ENCODE measurements at places on chromosomes 2 and 18.

- DNase-seq, result no peak
These were observed 54.7 kb downstream of the RTN4 start for GRCh38 chr2:54995553-54995952.

DNA sequence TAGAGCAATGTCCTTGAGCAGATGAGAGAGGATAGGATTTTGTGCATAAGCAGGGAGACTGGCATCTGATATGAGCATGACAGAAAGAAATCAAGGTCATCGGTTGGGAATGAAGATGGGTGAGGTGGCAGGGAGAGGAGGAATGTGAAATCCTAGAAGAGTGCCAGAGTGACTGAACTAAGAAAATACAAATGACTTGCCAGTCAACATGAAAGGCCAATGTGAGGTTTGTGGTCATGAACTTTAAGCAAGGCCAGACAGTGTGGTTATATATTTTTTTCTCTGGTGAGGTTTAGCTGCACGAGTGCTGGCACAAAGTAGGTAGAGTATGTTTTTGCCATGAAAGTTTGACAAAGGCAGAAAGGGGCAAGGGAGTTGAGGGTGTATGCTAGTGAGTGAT lies 21.2 kb downstream of the QPCT start:
- peak; percentile 21 for DNase-seq

DNA sequence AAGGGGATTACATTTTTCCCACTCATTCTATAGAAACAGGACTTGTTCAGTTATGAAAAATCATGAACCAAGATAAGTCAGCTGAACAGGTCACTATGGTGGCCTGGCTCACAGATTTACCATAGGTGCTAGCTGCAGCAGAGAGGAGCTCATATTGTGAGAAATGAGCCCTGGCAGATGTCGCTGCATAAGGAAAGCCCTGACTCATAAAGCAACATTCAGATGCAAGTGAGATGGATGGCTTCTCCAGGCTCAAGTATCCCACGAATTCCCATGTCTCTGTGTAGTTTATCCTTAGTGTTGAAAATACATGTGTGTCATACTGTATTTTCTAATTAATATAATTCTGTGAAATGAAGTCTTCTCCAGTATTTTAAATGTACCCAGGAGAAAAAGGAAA lies 115.0 kb upstream of the LHCGR start:
- no peak for DNase-seq

DNA sequence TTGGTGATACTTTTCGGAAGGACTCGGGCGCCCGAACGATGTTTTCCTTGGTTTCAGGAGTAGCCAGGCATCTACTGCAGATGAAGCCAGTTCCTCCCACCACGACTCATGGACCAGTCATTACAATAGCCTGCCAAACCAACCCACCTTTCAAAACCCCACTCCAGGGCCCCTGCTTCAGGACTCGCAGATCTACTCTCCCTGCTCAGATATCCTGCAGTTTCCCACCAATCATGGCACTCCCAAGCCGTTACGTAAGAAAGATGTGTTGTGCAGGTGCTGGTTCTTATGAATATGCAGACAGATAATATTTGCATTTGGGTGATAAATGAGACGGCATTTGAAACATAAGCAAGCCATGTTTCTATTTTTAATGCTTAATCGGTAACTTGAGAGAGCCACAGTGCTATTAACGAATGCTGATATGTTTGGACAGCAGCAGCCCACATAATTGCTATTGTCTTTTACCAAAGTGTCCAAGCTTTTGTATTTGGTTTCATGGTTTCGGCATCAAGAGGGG lies 3.5 kb upstream of the CYS1 start:
- DNase-seq, result no peak

- DNase-seq, result no peak
These were observed 206.8 kb upstream of the TNP1 start for GRCh38 chr2:217066510-217067270.

- DNase-seq, result peak; percentile 71
These were observed 127.6 kb upstream of the SPOPL start for GRCh38 chr2:138373993-138374408.

GRCh38 chr2:71460595-71461303 lies 7.4 kb downstream of the DYSF start:
- peak; percentile 48 for DNase-seq

DNA sequence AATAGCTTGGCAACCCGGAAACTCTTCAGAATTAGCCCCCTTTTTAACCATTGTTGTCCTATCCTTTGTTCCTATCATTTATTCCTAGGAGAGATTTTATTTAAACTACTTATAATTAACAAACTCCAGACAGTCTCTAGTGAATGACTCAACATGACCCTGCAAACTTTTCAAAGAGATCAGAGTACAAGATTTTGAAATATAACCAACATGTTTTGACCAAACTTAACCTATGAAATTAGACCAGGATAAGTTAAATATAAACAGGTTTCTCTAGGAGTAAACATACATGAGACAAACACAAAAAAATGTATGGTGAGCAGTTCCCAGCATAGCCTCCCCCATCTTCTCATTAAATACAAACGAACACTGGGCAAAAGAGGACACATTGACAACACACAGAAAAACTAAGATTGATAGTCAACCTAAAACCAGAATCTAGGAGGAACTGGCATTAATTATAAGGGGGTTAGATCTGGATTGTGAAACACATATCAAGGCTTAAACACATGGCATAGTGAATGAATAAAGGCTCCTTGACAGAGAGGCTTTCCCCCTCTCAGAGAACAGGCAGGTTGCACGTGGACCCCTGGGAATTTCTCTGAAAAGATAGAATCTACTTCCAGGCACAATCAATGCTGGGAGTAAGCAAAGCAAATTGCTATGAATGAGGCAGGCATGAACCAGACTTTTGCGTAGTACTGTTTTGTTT lies 284.1 kb downstream of the IRS1 start:
- DNase-seq, result peak; percentile 10

- no peak for DNase-seq
These were observed 40.1 kb upstream of the EPHA4 start for GRCh38 chr2:221612161-221612560.

DNA sequence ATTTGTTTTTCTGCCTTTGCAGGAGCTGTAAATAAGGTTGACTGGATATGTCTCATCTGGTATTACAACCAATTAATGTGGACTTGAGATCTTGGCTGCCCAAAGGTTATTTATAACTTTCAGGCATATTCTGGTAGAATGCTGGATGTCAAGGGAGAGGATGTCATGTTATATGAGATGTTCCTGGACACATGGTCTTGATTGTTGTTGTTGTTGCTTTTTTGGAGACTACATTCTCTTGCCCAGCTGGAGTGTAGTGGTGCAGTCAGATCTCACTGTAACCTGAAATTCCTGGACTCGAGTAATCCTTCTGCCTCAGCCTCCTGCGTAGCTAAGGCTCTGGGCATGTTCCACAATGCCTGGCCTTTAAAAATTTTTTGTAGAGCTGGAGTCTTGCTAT lies 83.3 kb downstream of the LCLAT1 start:
- no peak for DNase-seq

GRCh38 chr2:207783514-207783913 lies 13.8 kb upstream of the FZD5 start:
- DNase-seq, result no peak

DNA sequence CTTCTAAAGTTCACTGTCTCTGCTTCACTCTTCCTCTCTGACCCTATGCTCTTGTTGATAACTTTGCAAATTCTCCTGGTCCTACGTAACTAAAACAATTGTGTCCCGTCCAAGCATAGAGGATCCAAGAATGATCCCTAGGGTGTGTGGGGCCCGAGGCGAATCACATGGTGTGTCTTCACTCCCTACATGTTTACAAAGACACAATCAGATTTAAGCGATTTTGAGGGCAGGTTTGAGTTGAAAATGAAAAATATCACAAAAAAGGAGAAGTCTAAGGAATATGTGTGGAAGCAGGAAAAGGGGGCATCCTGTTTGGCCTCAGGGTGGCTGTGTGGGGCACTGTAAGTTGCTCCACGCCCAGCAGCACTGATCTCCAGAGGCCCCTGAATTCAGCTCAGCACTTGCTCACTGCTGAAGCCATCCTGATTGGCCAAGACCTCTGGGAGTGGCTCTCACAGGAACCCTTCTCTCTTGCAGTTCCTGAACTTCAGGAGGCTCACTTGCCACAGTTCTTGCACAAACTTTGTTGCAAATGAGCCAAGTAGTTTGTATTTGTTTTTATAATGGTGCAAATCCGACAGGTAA lies 363.6 kb downstream of the ZNF521 start:
- no peak for DNase-seq

DNA sequence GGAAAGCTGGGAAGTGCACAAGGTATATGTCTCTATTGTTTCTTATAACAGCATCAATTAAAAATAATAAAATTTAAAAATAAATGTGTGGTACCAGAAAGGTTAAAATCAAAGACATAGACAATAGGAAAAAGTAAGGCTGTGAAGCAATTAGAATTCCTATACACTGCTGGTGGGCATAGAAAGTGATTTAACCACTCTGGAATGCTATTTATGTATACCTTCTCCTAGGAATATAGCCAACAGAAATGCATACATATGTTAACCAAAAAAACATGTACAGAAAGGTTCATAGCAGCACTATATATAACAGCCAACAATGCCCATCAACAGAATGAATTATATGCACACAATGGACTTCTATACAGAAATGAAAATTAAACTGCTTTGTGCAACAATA lies 43.0 kb downstream of the WDSUB1 start:
- no peak for DNase-seq

GRCh38 chr18:32289483-32290075 lies 99.7 kb downstream of the MEP1B start:
- DNase-seq, result peak; percentile 38

DNA sequence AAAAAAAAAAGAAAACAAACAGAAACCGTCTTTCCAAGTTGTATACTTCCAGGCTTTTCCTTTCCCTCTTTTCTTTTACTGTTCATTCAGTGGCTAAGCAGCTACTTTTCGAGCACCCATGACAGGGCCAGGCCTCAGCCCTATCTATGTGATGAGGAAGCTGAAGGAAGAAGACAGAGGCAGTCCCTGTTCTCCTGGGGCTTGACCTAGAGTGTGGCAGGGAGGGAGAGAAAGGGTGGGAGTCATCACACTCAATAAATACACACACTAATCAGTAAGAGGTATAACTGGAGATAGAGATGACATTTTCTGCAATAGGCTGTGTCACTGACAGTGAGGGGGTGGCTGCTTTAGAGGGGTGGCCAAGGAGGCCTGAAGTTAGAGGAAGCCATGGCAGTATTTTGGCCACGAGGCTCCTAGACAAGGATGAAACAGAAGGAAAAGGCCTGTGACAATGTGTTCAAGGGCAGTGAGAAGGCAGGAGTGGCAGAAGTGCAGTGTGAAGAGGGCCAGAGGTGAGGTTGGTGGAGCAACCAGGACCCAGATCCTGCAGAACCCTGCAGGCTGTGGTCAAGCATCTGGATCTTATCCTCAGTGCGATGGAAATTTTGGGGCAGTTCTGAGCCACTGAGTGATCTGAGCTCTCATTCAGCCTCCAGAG lies 131.8 kb upstream of the TTC39C start:
- no peak for DNase-seq

- peak; percentile 73 for DNase-seq
These were observed 113.5 kb downstream of the NYAP2 start for GRCh38 chr2:225512876-225513540.

DNA sequence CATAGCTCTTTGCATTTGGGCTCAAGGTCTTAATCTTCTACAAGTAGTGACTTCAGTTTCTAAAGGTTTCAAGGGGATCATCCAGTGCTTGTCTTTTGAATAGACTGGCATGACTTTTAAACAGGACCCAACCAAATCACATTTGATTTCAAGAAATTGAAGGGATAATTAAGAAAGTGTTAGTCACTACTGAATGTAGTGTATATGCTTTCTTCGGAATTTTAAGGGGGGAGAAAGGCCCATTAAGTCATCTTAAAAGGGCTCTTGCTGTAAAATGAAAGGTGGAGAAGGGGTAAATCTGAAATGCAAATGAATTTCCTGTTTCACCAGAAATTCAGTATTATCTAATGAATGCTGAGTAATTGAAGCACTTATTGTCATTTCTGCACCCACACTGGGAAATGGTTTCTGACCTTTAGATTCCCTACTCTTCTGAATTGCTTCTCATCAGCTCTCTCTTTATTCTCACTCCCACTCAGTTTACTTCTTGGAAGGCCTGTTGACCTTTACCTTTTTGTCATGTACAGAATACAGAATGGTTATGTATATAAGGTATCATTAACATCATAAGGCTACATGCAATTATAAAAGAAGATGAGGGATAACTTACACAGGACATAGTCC lies 241.4 kb downstream of the SLC8A1 start:
- no peak for DNase-seq

- no peak for DNase-seq
These were observed 70.5 kb upstream of the CCBE1 start for GRCh38 chr18:59767732-59768131.

DNA sequence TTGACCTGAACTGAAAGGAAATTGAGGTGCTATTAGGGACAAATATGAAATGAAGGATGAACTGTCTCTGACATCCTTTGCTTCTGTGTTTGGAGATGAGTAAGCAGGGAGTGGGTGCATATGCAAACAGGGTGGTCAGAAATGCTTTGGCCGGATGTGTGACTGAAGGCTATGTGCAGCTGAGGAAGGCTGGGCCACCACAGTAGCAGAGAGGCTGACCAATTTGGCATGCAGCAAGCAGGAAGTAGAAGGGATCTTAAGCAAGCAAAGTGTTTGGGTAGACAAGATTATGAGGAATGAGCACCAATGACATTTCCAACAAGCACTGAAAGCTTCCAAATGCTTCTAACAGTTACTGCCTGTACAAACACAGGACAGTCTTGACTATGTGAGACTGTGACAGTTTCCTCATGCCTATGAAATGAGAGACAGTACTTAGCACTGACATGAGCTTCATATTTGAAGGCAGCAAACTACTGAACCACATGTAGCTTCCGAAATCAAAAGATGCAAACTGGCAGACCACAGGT lies 3.3 kb upstream of the ACTR3 start:
- peak; percentile 92 for DNase-seq

- no peak for DNase-seq
These were observed 87.7 kb upstream of the DYNAP start for GRCh38 chr18:54503131-54503894.
